Neural crest cell (in vitro differentiated cells): ENCODE measurements at places on chromosomes 12 and 14.

GRCh38 chr12:108635201-108635996 is 1.7 kb upstream of the SELPLG start:
- DNase-seq: no peak

DNA sequence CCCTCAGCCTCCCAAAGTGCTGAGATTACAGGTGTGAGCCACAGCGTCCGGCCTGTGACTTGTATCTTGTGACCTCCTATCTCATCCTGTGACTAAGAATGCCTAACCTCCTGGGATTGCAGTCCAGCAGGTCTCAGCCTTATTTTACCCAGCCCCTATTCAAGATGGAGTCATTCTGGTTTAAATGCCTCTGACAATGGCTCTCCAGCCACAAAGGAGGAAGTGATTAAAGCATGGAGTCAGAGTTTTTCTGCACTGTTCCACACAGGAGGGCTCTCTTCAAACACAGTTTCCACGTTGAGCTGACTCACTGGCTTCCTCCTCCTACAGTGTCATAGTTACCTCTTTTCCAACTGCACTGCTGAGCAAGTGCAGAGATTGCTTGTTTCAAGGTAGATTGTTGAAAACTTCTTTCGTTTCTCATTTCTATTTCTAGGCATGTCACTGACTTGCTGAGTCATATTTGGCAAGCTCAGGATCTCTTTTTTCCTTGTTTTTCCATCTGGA is 383.8 kb downstream of the PCNX1 start:
- no peak for DNase-seq

GRCh38 chr14:89221109-89221810 is 195.8 kb downstream of the FOXN3 start:
- DNase-seq: no peak

GRCh38 chr14:74956027-74956279 is 556 bp upstream of the PGF start:
- no peak for DNase-seq

DNA sequence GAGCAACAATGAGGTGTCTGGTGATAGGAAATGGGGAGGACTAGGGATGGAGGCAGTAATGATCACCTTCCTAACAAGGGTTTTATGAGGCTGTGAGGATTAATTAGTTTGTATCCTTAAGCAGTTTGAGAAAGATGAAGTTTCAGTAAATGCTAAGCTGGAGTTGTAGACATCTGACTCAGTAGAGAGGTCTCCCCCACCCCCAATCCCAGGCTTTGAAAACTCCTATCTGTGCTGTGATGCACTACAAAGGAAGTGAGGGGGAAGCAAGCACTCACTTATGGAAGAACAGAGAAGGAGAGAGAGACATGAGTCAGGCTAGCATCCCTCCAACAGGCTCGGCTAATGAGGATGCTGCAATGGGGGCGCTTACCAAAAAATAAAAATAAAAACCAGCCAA is 5.5 kb upstream of the BCL11B start:
- no peak for DNase-seq

DNA sequence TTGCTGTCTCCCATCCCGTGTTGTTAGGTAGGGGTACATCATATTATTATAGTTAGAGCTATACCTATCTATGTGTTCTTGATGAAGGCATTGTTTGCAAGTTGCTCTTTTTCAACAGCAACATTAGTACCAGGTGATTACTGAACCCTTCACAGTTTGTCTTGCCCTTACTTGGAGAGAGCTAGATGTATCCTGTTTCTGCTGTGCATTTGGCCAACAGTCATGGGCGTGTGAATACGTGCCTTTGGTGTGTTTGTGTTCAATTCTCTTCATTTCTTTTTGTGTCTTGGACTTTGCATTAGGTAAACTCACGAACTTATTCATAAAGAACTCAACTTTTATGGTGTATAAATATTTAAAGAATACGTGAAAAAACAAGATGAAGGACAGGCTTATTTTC is 14.3 kb downstream of the ARF6 start:
- DNase-seq: no peak

DNA sequence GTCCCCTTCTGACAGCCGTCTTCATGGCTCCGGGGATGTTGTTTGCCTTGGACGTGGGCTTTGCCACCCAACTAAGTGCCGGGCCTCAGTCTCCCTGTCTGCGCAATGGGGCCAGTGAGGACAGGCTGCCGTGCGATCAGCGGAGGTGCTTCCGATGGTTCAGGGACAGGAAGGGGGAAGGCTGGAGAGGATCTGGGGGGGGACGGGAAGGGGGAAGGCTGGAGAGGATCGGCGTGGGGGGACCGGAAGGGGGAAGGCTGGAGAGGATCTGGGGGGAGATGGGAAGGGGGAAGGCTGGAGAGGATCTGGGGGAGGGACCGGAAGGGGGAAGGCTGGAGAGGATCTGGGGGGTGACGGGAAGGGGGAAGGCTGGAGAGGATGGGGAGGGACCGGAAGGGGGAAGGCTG is 3.4 kb downstream of the MMP17 start:
- DNase-seq: no peak

DNA sequence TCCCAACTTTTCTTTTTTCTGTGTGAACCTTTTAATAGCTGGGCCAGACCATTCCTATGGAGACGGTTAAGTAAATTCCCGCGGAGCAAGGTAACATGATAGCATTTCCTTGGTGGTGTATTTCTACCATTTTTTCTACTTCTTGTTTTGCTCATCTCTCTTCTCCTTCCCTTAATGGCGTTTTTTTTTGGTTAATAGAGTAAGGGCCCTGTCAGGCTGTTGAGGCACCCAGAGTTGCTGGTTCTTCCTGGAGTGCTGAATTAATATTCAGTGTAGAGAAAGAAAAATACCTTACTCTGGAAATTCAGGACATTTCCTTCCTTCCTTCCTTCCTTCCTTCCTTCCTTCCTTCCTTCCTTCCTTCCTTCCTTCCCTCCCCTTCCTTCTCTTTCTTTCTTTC is 137.6 kb downstream of the KTN1 start:
- DNase-seq: no peak

DNA sequence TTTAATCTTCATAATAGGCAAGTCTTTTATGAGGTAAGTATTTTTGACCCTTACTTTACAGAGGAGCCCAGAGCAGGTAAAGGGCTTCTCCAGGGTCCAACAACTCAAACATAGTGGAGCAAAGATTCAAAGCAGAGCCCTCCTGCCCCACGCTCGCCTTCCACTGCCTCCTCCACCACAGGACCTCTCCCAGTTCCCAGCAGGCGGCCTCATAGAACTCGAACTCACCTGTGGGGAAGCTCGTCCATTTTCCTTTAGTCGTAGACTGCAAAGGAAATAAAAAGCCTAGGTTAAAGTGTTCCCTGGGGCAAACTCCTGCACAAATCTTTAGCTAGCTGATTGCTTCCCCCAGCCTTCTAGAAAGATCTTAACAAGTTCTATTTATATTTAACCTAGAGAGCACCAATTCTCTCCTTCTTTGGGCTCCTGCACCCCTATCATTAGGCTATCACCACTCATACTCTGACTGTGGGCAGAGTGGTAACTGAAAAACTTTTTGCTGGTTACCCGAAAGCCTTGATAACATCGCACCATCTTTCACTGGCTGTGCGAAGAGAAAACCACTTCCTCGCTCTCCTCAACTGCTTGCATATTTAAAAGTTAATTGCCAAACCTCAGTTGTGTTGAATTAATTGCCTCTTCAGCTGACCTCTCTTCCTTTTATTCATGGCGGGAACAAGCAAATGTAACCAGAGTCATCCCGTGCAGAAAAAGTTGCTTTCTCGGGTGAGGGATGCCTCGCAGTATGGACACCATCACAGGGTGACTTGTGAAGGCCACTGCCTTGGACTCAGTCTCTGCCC is 299.6 kb downstream of the DPF3 start:
- no peak for DNase-seq

- no peak for DNase-seq
Measured at GRCh38 chr14:105774001-105774400, 247.6 kb downstream of the TMEM121 start.

DNA sequence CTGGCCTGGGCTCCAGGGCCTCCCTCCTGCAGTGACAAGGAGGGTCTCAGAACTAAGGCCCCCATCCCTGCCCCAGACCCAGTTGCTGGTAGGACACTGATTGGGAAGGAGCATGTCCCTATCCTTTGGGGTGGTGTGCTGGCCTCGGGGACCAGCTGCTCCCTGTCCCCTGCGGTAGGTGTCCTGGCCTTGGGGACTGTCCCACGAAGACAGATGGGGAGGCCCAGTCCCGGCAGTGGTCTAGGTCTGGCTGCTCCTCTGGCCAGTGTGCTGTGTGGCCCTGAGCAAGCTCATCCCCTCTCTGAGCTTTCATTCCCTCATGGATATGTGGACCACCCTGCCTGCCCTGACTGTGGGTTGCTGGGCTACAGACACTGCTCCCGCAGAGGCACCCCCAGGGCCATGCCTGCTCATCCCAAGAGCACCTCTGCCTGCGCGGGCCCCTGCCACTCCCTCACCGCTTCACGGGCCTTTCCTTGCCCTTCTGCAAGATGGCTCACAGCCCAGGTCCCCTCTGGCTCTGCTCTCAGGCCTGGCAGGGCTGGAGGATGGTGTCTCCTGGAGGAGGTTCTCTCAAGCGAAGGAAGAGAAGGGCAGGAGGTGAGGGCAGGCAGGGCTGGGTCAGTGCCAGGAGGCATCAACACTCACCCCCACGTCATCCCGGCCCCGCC is 12.5 kb downstream of the AHNAK2 start:
- DNase-seq: no peak

GRCh38 chr14:90381999-90382451 is 14.8 kb upstream of the CALM1 start:
- no peak for DNase-seq

GRCh38 chr14:82528016-82528415 is 994.4 kb upstream of the SEL1L start:
- DNase-seq: no peak

DNA sequence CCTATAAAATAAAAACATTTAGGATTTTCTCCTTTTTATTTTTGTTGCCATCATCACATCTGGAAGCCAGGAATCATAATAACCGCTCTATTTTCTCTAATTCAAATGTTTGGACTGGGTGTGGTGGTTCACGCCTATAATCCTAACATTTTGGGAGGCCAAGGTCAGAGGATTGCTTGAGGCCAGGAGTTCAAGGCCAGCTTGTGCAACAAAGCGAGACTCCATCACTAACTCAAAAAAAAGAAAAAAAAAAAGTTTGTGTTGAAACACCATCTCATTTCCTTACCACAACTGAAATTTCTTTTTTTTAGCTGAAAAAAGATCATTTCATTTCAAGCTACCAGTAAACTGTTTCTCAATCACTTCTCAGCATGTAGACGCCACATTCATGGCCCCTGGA is 8.8 kb upstream of the BAZ1A start:
- DNase-seq: no peak

GRCh38 chr12:56775638-56776037 is 12.5 kb downstream of the HSD17B6 start:
- DNase-seq: no peak

DNA sequence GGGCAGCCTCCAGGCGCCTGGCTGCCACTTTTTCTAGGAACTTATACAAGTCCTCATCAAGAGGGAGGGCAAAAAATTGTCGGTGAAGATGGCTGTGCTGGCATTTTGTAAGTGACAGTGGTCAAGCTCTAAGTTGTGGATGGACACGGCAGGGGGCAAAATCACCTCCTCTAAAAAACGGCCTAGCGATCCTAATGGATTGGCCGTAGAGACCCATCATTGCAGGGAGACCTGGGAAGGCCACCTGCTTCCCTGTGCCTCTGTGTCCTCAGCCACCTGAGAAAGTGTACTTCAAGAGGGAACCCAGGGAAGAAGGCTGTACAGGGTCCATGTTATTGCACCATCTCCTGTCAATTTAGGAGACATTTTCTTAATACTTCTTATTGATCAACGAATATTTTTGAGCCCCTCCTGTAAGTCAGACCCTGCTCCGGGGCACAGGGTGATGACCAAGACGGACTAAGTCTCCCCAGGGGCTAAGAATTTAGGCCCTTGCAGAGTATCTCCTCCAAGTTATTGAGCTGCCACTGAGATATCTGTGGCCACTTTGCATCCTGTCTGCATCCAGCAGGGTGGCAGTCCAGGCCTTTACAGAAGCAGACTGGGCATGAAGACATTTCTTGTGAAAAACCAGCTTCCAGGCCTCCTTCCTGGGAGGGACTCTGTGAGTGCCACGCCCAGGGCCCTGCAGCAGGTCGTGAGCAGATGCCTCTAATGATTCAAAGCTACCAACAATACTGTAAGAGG is 40.5 kb downstream of the PSMA6 start:
- no peak for DNase-seq

DNA sequence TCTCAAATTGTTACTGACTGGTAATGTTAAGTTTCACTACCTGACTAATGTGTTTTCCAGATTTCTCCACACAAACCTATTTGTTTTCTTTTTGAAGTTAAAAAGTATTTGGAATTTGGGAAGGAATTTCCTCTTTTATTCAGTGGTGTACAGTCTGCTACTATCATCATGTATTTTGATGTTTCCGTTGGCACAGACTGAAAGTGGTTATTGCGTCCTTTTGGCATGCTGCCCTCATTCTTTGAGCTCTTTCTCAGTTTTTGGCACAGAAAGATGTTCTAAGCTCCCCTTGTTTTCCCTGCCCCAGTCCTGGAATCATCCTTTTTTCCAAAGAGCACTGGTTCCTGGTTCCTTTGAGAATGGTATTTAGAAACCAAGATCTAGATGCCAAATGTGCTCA is 31.4 kb upstream of the RTRAF start:
- DNase-seq: no peak

DNA sequence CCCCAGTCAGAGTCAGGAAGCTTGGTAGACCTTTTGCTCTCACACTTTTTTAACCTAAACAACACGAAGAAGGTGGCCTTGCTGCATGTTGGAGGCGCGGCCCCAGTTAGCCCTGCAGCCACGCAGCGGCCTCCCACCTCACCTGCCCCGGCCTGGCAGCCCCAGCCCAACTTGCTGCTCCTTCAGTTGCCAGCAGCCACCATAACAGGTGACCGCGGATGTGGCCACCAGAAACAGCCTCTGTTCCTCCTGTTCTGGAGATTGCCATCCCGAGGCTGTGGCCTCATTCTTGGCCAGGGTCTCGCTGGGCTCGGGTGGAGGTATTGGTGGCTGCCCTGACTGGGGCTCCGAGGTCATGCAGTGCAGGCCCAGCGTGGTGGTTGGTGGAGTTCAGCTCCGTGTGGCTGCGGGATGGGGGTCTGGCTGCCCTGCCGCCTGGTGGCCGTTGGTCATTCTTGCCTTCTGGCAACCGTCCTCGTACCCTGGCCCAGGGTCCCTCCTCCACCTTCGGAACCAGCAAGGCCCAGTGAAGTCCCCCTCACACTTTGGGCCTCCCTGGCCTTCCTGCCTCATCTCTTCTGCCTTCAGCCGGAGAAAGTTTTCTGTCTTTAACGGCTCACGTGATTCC is 20.7 kb upstream of the TEX22 start:
- DNase-seq: no peak

GRCh38 chr14:66752109-66752508 is 244.2 kb downstream of the GPHN start:
- no peak for DNase-seq

- no peak for DNase-seq
Measured at GRCh38 chr14:24279301-24280186, 8.1 kb upstream of the RABGGTA start.
